Kidney epithelial cell (primary cell): ENCODE measurements at places on chromosomes 7 and 10.

DNA sequence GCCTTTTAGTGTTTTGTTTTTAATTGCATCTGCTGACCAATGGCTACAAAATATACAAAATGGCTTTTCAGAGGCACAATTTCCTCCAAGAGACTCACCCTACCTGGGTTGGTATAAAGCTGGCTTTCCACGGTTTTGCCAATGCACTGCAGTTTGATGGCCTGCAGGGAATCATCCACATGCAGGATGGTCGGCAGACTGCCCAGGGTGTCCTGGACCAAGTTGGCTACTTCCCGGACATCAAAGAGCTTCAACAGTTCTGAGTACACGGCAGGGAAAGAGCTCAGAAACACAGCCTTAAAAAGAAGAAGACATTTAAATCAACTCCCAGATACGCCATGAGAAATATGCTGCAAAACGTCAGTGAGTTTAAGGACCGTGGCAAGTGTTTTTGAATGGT is 301.0 kb upstream of the IMMP2L start:
- DNase-seq, result no peak

GRCh38 chr10:96285331-96285752 is 14.0 kb upstream of the BLNK start:
- DNase-seq, result no peak

GRCh38 chr10:69043931-69044531 is 43.9 kb upstream of the SRGN start:
- DNase-seq, result no peak

DNA sequence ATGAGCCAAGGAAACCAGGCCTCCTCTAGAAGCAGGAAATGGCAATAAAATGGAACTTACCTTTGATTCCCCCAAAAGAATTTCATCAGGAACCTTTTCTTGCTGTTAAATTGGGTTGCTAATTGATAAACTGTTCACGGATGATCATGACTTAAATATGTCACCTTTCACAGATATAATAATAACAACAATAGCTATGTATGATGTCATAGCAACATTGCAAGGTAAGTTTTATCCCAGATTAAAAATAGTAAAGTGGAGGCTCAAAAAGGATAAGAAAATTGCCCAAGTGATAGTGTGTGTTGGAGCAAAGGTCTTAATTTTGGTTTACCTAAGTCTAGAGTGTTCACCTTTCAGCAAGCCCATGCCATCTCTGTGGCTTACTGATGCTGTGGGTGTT is 357.6 kb upstream of the CELF2 start:
- DNase-seq, result no peak

DNA sequence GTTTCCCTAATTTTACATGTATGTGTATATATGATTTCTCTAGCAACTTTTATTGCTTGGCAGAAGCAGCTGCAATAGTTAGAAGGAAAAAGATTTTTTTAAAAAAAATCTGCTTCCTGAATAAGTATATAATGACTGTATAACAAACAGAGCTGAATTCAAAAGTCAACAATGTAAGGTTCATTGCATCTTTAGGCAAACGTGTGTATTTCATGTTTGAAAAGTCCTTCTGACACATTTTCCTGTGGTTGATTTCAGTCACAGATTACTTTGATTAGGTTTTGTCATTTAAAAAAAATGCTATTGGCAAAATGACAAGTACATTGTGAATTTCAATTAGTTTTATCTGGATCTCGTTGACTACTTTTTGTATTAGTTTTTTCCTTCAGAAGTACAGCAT is 231.0 kb downstream of the CSTF2T start:
- no peak for DNase-seq

DNA sequence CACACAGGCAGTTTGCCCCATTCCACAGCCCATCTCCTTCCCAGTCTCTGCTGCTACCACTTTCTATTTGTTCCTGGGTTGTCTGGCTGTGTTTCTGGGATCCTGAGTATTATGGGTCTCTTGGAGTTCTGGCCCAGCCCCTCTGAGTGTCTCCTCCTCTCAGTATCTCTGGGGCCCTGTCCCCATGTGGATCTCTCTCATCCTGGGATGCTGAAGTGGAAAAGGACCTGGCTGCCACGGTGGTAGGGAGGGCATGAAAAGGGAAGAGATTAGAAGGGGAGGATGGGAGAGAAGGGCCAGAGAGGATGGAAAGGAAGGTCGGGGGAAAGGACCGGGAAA is 54.5 kb upstream of the LBX1 start:
- no peak for DNase-seq

- DNase-seq, result no peak
Observed at GRCh38 chr10:82221056-82221455, 346.1 kb downstream of the NRG3 start.

DNA sequence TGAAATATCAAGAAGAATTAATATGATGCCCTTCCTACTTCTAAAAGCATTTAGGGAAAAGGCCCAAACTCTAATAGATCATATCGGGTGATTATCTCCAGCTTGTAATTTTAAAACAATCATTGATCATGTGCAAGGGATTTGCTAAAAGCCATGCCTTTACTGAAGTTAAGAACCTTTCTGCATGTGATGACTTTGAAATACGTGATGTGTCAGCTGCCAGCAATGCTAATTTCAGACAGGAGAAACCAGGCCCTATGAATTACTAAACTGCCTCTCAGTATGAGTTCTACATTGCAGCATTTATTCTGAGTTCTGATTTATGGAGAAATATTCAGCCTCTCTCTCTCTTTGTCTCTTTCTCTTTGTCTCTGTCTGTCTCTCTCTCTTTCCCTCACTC is 203.6 kb upstream of the AKR1E2 start:
- no peak for DNase-seq

GRCh38 chr7:98475352-98475751 is 74.5 kb upstream of the BAIAP2L1 start:
- DNase-seq, result no peak

- no peak for DNase-seq
Observed at GRCh38 chr10:117094856-117095255, 43.2 kb downstream of the VAX1 start.

- no peak for DNase-seq
Observed at GRCh38 chr10:77245953-77246352, 391.7 kb downstream of the KCNMA1 start.

- DNase-seq, result no peak
Observed at GRCh38 chr7:143514995-143515735, 37.5 kb downstream of the TAS2R41 start.

GRCh38 chr10:15059914-15060313 is 16.2 kb downstream of the OLAH start:
- DNase-seq, result no peak

DNA sequence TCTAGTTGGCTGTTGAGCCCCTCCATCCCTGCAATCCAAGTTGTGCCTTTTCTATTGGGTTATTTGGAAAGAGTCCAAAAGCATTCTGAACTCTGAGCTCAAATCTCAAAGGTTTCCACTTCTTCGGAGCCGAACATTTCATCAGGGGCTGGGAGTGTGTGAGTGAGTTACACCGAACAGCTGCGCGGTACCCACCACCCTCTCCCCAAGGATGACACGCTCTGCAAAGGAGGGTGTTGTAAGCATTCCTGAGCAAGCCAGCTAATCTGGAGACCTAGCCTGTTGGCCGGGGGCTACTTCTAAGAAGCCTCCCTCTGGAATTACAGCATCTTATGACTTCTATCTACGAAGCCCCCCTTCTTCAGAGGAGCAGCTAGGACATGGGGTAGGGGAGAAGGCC is 270.5 kb downstream of the CREB5 start:
- DNase-seq, result no peak

GRCh38 chr7:127257086-127257485 is 4.3 kb upstream of the GRM8 start:
- no peak for DNase-seq

GRCh38 chr10:75607576-75607975 is 176.2 kb downstream of the LRMDA start:
- no peak for DNase-seq

- peak; percentile 31 for DNase-seq
Observed at GRCh38 chr7:39465055-39465929, 100.9 kb upstream of the YAE1 start.

DNA sequence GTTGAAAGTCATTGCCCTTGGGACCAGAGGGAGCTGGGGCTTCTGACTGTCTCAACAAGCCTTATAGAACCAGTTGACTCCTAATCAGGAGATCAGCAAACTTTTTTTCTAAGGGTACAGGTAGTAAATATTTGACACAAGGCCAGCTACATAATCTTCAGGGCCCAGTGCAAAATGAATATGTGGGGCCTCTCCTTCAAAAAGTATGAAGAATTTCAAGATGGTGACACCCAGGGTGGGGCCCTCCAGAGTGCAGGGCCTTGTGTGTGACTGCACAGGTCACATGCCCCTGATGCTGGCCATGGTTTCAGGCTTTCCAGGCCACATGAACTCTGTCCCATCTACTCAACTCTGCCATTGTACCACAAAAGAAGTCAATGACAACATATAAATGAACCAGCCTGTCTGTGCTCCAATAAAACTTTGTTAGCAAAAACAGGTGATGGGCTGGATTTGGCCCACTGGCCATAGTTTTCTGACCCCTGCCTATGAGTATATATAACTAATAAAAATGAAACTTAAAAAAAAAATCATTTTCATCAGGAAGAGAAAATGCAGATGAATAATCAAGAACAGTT is 6.1 kb downstream of the MMRN2 start:
- DNase-seq, result no peak

GRCh38 chr7:92740700-92741126 is 95.7 kb downstream of the CDK6 start:
- DNase-seq, result peak; percentile 87

GRCh38 chr10:63430091-63430998 is 35.4 kb downstream of the JMJD1C start:
- DNase-seq, result no peak

GRCh38 chr7:138001529-138002095 is at the start of gene CREB3L2:
Gene CREB3L2 (minus strand): TSS chr7:138002086. CDS start chr7:138001705, 381 bp downstream.
- DNase-seq, result no peak

DNA sequence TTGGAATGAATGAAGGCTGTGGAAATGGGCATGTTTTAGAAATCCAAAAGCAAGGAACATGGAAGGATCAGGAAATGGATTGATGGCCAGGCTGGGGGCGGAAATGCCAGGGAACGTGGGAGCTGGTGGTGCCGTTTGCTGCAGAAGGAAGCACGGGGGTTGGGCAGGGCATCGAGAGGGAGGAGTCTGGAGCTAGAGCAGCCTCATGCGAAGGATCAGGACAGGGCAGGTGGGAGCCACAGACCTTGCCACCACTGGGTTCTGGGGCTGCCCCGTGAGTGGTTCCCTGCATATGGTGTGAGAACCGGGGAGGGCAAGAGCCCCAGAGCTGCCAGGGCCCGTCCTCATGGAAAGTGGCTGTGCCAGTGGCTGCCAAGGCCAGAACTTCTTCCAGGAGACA is 193.8 kb upstream of the ZNF32 start:
- no peak for DNase-seq

DNA sequence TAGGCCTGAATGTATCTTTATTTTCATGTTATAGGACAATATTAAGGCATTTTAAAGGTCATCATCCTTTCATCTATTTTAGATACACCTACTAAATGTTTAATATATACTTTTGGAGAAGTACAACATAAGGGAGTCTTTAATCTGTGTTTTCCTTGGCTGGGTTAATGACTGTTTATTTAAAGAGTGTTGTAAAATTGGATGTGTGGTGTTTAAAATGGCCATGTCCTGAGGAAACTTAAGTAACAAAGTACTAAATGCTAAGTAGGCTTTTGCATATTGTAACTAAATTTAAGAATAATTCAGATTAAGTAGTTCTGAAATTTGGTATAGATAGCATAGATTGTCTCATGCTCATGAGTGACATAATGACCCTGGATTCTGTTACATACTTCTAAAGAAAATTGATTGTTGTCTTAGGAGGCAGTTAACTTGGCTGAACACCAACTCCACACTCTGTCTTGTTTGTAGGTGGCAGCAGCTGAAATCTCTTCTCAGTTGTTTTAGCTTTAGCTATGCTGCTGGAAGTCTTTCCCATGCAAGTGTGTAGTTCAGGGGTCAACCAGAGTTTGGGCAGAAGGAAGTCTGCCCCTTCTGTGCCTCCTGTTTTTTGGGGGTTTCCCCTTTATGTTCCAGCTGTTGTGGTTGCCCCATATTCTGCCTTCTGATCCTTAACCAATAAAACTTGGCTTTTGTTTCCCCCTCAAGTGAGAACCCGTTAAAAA is 29.2 kb downstream of the DLD start:
- no peak for DNase-seq

DNA sequence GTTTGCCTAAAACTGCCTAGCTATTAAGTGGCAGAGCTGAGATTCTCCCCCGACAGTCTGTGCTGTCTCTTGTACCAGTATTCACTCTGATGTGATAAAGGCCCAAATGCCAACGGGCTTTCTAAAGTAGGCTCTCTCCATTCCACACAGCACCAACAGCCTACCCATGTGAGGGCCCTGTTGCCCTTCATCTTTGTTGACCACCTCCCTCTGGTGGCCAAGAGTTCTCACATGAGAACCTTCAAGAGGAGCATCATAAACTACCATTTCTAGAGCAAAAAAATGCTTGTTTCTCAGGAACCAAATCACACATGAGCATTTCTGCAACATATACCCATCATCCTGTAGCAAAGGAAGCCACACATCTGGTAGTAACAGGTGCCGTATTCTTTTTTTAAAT is 185.8 kb downstream of the GRM8 start:
- DNase-seq, result no peak

- DNase-seq, result peak; percentile 81
Observed at GRCh38 chr10:73931767-73932619, 21.1 kb downstream of the PLAU start.

- DNase-seq, result no peak
Observed at GRCh38 chr7:137172105-137172590, 171.4 kb downstream of the PTN start.

DNA sequence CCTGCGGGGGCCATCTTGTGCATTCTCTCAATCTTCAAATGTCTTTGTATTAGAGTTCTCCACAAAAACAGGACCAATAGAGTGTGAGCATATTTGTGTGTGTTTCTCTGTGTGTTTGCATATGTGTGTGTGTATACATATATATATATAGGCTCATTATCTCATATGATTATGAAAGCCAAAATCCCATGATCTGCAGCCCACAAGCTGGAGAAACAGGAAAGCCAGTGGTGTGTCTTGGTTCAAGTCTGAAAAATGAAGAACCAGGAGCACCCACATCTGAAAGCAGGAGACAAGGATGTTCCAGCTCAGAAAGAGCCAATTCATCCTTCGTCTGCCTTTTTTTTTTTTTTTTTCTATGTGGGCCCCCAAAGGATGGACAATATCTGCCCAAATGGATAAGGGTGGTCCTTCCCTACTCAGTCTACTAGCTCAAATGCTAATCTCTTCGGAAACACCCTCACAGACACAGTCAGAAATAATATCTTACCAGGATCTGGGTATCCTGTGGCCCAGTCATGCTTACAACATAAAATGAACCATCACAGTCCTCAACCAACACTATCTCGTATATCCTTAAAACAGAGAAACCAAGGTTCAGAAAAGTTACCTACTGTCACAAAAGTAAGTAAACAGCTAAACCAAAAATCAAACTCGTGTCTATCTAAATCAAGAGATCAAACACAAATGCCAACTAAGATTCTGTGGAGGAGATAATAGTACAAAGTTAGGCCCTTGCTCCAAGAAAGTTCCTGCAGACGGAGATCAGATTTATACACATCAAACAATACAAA is 141.9 kb downstream of the JMJD1C start:
- DNase-seq, result no peak

- no peak for DNase-seq
Observed at GRCh38 chr10:96556003-96556402, 30.8 kb downstream of the TM9SF3 start.

GRCh38 chr7:127377425-127377824 is 15.1 kb downstream of the ZNF800 start:
- no peak for DNase-seq

- no peak for DNase-seq
Observed at GRCh38 chr10:63383141-63383540, 82.6 kb downstream of the JMJD1C start.
